ENCODE measurements at places on chromosomes 4 and X.
A peak's percentile ranks its signal among the peaks of the same experiment; 100 is the strongest.

DNA sequence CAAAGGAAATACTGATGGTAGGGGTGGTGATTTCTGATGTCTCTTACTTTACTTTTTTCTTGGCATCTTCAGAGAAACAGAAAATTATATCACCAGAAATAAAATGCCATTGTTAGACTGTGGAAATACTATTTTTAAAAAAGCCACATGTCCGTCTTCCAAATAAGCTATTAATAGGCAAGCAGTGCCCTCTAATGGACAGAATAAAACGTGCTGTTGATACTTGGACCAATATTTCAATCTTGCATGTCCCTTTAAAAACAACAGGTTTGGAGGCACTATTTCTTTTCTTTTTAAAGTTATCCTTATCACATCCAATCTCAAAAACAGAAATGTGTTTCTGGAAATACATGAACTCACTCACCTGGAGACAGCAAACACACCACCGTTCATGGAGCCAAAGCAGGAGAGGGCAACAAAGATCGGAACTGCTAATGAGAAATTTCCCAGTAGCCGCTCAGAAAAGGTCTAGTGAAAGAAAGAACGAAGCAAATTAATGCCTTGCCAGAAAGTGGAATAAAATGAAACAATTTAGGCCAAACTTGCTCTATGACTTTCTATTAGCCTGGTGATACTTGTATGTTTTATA lies 59.2 kb downstream of the SLC7A11 start:
- peak; percentile 15 for DNase-seq

- DNase-seq: no peak
Measured at GRCh38 chr4:32135642-32136041, 1415.5 kb downstream of the PCDH7 start.

DNA sequence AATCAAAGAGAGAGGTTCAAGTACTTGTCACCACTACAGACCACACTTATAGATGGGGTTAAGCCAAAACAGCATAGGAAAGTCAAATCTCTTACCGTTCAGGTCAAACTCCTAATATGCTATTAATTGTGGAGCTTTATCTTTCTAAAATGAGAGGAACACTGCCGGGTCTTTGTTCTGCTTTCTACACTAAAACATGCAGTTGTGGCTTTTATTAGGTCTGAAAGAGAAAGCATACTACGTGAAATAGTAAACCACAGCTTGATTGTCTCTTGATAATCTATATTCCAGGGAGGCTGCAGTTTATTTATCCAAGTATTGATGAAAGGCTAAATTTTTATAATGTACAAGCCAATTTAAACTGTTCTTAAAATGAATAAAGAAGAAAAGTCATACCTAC lies 12.3 kb upstream of the INPP4B start:
- no peak for DNase-seq

GRCh38 chrX:1386338-1387127 lies 5.4 kb downstream of the SLC25A6 start:
- no peak for DNase-seq

DNA sequence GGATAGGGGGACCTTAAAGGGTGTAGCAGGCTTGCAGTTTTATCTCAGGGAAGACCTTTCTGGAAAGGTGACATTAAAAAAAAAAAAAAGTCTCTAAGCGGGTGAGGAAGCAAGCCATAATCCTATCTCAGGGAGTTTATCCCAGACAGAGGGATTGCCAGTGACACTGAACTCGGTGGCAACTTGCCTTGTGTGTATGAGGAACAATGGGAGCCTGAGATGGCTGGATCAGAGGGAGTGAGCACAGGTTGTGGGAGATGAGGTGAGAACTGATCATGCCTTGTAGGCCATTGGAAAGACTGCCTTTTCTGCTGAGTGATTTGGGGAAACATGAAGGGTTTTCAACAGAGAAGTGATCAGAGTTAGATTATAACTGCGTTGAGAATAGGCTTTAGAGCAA lies 31.1 kb downstream of the DTHD1 start:
- DNase-seq: no peak

DNA sequence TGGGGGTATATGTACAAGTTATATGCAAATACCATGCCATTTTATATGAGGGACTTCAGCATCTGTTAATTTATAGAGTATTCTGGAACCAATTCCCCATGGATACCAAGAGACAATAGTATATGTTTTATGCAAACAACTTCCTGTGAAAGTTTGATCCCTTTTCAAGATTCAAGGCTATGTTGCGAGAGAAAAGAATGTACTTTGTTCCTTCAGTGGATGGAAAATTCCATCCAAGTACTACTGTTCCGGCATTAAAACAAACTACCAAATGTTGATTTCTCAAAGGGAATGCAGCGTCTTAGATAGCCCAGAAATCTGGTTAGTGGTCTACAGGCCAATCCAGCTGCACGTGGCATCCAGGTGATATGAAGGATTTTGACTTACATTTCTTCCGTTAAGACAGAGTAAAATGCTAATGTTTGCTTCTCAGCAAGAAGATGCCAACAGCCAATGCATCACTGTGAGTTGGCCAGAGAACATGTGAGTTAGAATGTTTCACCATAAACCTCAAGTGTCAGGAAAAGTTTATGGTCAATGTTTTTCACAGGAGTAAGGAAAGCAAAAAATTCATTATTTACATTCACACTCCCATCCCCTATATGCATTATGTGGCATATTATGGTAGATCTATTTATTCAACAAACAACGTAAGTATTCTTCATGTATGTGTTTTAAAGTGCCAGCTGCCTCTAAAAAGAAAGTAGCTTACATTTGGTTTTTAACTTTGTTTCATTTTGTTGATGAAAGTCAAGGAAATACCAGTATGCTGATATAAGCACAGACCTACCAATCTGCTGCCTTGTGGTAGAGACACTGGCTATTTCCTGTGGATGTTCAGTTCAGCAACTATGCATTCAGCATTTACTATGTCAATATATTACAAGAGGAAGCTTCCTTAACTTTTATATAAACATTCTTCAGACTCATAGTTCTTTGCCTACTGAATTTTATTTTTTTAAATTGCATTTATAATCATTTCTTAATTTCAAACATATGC lies 44.4 kb downstream of the METTL14 start:
- no peak for DNase-seq

DNA sequence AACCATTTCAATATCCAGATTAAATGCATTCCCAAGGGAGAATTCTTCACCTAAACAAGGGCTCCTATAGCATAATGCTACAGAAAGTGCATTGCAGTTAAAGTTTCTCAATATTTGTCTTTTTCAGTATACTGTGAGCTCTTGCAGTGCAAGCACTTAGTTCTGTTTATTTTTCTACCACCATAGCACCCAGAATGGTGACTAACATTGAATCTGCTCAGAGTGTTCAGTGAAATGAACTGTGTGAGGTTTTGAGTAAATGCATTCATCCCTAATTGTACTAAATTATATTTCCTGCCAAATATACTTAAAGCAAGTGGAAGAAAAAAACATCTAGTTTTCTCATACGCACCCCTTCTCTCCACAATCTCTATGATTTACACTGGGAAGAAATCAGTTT lies 383.9 kb downstream of the PCDH7 start:
- DNase-seq: no peak
